ENCODE measurements at places on chromosomes 6 and 20. TPM values are rescaled to one million over a fixed set of nuclear protein-coding genes. Genes with fewer than 3 reads are reported as not detected.

Gene SOBP
- total RNA-seq = 4.2 TPM

Gene PREX1
- total RNA-seq = 42.1 TPM

Gene HLA-DQA2
- total RNA-seq = 4.6 TPM

Gene EBF4
- 2.4 TPM for total RNA-seq

Gene MEI4
- total RNA-seq = not detected

Gene PRDM13
- total RNA-seq = not detected

Gene C20orf204
- total RNA-seq = 0.17 TPM
